Eye (tissue), 1 donor: ENCODE measurements at places on chromosomes 11 and 22.
A peak's percentile ranks its signal among the peaks of the same experiment; 100 is the strongest.

- peak; percentile 75 for DNase-seq
Measured at GRCh38 chr11:81497202-81497804, 1236.4 kb downstream of the FAM181B start.

GRCh38 chr22:27980424-27981148, 61.5 kb upstream of the PITPNB start:
- no peak for DNase-seq

DNA sequence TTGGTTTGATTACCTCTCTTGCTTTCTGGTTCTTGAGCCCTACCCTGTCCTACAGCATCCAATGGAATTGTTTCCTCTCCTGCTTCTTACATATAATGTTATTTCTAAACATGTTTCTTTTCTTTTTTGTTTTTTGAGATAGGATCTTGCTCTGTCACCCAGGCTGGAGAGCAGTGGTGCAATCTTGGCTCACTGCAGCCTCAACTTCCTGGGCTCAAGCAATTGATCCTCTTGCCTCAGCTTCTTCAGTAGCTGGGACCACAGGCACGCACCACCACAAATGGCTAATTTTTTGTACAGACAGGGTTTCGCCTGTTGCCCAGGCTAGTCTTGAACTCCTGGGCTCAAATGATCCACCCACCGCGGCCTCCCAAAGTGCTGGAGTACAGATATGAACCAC, 105.9 kb downstream of the SGSM3 start:
- DNase-seq, result no peak

DNA sequence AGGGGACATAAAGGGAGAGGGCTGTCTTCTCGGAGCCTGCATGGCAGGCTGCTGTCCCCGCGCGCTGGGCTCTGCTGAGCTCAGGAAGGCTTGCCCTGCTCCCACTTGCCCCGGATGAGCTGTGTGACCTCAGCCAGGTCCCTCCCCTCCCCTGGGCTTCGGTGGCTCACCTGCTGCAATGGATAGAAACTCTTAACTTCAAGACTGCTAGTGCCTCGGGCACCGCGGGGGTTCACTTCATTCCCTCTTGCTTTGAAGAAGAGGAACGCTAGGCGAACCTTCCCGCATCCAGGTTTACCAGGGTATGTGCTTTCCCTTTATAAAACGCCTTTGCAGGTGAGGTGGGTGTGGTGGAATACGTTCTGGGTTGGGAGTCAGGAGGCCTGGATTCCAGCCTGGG, 115.0 kb downstream of the PHF21B start:
- no peak for DNase-seq

- no peak for DNase-seq
Measured at GRCh38 chr11:131005829-131006228, 89.5 kb upstream of the SNX19 start.

DNA sequence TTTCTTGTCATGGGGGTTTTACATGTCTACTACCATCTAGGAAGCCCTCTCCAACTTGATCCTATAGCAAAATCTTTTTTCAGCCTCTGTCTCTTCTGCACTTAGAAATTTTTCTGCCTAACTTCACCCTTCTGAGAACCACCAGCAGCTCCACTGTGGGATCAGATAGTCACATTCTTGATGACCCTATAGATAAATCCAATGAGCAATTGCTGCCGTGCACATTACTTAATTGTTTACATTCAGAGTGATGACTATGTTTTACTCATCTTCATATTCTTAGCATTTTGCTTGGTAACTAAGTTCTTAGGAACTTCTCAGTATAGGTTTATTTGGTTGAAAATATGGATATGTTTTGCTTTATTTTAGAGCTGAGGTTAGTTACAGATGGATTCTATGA, 12.4 kb upstream of the ETS1 start:
- DNase-seq, result no peak

DNA sequence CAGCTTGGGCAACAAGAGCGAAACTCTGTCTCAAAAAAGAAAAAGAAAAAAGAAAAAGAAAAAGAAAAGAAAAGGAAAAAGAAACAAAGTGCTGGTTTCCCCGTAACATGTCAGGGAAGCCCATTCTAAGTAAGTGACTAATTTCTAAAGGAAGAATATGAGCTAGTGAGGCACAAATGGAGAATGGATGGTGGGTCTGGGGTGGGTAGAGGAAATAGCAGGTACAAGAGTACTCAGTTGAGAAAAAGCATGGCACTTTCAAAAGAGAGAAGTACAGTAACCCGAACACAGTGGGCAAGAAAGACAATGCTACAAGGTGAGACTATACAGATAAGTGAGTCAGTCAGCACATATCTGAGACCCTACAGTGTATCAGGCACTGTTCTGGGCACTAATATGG, 4.5 kb downstream of the MAJIN start:
- no peak for DNase-seq

DNA sequence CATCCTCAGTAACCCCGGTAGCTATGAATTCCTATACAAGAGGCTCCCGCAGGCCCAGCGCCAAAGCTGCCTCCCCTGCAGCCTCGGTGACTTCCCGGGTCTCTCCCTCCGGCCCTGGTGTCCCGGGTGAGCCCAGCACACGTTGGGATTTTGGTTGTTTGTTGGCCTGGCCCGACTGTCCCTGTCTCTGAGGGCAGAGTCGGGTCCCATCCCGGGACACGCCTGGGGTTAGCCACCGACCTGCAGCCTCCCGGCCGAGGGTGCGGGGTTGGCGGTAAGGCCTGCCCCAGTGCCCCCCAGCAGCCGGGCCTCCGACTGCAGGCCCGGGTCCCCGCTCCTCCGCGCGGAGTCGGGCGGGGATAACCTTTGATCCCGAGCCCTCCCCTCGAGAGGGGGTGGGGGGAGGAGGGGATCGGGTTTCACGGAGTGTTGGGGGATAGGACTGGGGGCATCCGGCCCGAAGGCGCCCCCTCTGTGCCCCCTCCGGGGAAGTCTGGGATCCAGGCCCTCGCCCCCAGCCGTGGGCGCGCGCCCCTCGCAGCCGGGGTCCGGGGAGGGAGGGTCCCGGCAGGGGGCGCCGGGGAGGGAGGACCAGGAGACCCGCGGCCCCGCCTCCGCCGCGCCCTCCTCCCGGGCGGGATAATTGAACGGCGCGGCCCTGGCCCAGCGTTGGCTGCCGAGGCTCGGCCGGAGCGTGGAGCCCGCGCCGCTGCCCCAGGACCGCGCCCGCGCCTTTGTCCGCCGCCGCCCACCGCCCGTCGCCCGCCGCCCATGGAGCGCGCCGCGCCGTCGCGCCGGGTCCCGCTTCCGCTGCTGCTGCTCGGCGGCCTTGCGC, at the start of gene FBLN1:
Gene FBLN1 (plus strand): TSS at position 669 of the 835 bp plus-strand sequence. CDS start 103 bp downstream, at position 772.
- DNase-seq, result peak; percentile 87

DNA sequence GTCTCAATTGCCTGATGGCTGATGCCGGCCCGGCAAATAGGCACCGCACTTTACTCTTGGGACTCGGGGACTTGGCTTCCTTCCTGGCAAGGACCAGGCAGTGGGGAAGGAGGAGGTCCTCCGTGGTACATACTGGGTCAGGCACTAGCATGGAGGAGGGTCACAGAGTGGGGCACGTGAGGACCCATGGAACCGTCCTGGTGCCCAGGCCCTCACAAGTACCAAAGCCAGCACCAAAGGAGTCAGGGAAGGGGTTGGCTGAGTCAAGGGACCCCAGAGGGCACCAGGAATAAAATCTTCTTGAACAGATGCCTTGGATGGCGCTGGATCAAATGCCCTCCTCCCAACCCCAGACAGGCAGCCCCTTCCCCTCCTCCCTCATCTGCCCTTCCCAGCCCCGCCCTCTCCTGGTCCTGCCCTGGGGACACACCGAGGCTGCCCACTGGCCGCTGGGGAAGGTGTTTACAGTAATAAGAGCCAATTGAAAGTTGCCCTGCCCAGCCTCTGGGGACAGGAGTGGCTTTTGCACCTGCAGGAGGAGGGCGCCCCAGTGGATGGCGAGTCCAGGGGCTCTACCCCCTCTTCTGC, 5.6 kb upstream of the CARNS1 start:
- DNase-seq, result no peak

- no peak for DNase-seq
Measured at GRCh38 chr11:7208391-7208790, 43.3 kb upstream of the SYT9 start.

DNA sequence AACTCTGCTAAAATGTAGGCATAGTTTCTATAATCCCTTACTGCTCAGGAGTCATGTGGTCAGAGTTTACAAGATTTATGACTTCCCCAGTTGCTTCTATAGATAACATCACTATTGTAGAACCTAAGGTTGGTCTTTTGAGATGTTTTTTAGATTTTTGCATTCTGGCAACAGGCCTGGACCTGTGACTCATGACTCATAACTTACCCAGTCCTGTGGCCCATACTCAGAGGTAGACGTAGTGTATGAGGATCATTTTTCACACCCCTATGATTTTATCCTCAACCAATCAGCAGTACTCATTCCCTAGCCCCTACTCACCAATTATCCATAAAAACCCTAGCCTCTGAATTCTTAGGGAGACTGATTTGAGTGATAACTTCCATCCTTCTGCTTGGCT, 384.4 kb upstream of the DDI1 start:
- no peak for DNase-seq

- DNase-seq, result no peak
Measured at GRCh38 chr11:115464269-115464668, 39.9 kb downstream of the CADM1 start.

GRCh38 chr11:47156333-47156732, 20.3 kb downstream of the ARFGAP2 start:
- DNase-seq, result no peak

DNA sequence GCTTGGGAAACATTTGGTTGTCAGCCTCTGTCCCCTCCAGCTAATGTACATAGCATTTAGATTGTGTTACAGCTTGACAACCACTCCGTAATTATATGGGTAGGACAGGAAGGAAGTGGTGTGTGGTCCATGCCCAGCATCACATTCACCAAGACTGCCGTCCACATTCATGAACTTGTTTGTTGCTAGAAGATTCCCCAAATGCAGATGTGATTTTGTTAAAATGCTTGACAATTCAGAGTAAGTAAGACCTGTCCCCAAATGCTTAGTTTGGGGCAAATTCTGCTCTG, 1482.7 kb downstream of the TBC1D22A start:
- DNase-seq, result no peak

DNA sequence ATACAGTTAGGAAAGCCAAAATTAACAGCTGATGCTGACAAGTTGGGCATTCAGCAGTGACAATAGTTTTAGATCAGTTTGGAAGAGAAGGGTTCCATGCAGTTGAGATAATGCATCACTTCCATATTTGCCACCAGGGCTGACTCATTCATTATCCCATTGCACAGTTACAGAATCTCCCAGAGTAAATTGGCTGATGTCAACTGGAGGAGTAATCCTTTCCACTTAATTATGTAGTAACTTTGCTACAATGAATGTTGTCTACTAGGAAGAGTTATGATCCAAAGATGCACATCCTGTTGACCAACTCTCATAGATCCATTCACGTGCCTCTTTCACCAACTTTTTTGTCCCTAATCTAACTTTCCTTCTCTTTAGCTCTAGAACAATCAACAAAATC, 123.3 kb upstream of the LUZP2 start:
- DNase-seq, result no peak

- DNase-seq, result no peak
Measured at GRCh38 chr11:95536047-95536690, 253.4 kb downstream of the FAM76B start.

DNA sequence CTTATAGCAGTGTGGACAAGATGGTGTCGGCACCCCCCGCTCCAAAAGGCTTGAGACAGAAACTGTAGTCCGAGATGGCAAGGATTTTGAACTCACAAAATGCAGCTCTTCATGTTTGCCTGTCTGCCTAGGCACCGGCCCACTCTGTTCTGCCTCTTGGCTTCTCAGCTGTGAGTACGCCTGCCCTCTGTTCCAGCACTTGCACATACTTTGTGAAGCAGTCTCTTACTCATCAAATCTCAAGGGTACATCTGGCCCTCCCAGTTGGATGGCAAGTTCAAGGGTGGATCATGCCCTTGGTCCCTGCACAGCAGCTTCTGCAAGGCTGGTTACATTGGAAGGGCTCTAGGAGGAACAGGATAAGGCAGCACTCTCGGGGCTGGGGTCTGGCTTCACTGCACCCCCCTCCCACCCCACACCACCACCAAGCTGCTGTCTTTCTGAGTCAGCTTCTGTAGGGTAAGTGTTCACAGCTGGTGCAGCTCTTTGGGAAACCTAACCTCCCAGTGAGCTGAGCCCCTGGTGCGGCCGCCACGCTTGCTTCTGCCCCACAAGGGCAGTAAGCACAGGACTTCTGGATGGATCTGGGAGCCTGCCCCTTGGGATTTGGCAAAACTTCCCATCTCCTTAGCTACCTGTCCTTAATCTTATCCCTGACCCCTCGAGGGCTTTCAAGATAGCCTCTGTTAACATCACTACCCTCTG, 37.2 kb downstream of the FAM83F start:
- DNase-seq, result no peak

- peak; percentile 91 for DNase-seq
Measured at GRCh38 chr22:41197038-41197972, 7.8 kb upstream of the L3MBTL2 start.

DNA sequence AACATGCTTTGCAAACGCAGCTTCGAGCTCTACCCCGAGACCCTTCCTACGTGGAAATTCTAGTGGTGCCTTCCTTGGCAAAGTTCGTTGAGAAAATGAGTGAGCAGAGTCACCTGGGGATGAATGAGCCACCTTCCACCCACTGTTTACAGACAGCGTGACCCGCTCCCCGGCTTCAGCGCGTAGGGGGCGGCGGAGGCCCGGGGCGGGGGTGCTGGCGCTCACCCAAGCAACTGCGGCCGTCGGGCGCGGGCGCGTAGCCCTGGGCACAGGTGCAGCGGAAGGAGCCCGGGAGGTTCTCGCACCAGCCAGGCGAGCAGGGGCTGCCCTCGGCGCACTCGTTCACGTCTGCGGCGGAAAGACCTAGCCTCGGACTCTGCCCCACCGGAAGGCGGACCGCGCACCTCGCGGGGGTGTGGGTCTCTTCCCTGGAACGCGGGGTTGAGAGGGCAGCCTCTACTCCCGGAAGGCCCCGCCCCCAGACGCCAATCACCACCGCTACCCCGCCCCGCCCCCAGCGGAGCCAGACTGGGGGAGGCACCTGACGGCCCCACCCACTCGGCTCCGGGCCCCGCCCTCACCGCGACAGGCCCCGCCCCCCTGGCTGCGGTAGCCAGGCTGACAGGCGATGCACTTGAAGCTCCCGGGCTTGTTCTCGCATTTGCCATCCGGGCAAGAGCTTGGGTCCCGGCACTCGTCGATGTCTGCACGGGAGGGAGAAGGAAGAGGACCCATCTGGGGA, 11.8 kb downstream of the LTBP3 start:
- peak; percentile 84 for DNase-seq

- DNase-seq, result no peak
Measured at GRCh38 chr11:5197536-5197935, 2.9 kb downstream of the OR51V1 start.

DNA sequence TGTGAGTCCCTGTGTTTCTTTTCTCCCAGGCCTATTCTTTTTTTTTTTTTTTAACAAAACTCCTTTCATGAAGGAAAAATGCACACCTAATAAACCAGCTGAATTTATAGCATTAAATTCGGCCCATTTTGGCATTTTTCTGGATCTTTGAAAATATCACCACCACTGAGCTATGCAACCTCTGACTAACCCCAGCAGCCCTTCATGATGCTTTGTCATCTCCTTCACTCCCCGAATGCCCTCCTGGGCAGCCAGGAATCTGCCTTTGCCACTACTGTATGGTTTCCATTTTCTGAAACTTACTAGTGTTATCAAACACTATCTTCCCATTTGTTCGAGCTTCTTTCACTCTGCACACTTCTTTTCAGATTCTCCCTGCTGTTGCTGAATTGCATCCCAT, 97.9 kb downstream of the ZNF280B start:
- DNase-seq, result no peak

- no peak for DNase-seq
Measured at GRCh38 chr22:49391436-49391835, 436.2 kb downstream of the BRD1 start.
